Smooth muscle cell of the coronary artery (primary cell): ENCODE measurements at places on chromosomes 1 and 21. TPM values are rescaled to one million over a fixed set of nuclear protein-coding genes. Genes with fewer than 3 reads are reported as not detected.

Gene SETSIP
- total RNA-seq = not detected in 2 replicates

Gene C1orf185
- not detected in 2 replicates for total RNA-seq

Gene EVA1B
- 58.5 and 143 TPM in 2 replicates for total RNA-seq

Gene TUFT1
- 8.5 and 18.1 TPM in 2 replicates for total RNA-seq

Gene C2CD2
- 17.9 and 23.2 TPM in 2 replicates for total RNA-seq

Gene RBM11
- total RNA-seq = 0.35 TPM in 1 of 2 replicates, not detected in the other

Gene BMP8B
- under 0.01 TPM in 1 of 2 replicates, not detected in the other for total RNA-seq

Gene TFF2
- not detected in 2 replicates for total RNA-seq

Gene OXCT2
- 0.45 and 1.8 TPM in 2 replicates for total RNA-seq

Gene TNFSF4
- total RNA-seq = 0.70 and 17.2 TPM in 2 replicates

Gene ZZZ3
- 48.8 and 48.9 TPM in 2 replicates for total RNA-seq

Gene FCRLA
- total RNA-seq = 0.45 and 0.47 TPM in 2 replicates

Gene PCSK9
- total RNA-seq = 0.23 and 0.90 TPM in 2 replicates

Gene TSPAN2
- total RNA-seq = 0.23 TPM in 1 of 2 replicates, not detected in the other

Gene SIK1
- total RNA-seq = 0.12 and 1.3 TPM in 2 replicates

Gene CITED4
- 0.12 and 5.4 TPM in 2 replicates for total RNA-seq

Gene ESPN
- under 0.01 TPM in 1 of 2 replicates, not detected in the other for total RNA-seq
